ENCODE measurements at places on chromosomes 2 and 18. TPM values are rescaled to one million over a fixed set of nuclear protein-coding genes. Genes with fewer than 3 reads are reported as not detected.

GRCh38 chr2:105397025-105397722, 1.7 kb downstream of the FHL2 start:
- peak overlapping the region; percentile 96 for H3K27ac ChIP-seq
- no peak for DNase-seq
- H3K36me3 ChIP-seq = no peaks in the 10 kb centered on the region
- H3K27me3 ChIP-seq = no peaks in the 10 kb centered on the region

- H3K27me3 ChIP-seq = no peaks in the 10 kb centered on the region
- no peaks in the 10 kb centered on the region for H3K36me3 ChIP-seq
- peak within 1 kb of the TSS; percentile 91 for H3K27ac ChIP-seq
- DNase-seq = no peak
- peaks cover 35% of the 10 kb centered on the region for H3K4me1 ChIP-seq
Observed at GRCh38 chr2:11155381-11156035, at the start of gene SLC66A3. TSS of gene SLC66A3 (plus strand) at chr2:11155467. CDS start at chr2:11155547, 80 bp downstream.

DNA sequence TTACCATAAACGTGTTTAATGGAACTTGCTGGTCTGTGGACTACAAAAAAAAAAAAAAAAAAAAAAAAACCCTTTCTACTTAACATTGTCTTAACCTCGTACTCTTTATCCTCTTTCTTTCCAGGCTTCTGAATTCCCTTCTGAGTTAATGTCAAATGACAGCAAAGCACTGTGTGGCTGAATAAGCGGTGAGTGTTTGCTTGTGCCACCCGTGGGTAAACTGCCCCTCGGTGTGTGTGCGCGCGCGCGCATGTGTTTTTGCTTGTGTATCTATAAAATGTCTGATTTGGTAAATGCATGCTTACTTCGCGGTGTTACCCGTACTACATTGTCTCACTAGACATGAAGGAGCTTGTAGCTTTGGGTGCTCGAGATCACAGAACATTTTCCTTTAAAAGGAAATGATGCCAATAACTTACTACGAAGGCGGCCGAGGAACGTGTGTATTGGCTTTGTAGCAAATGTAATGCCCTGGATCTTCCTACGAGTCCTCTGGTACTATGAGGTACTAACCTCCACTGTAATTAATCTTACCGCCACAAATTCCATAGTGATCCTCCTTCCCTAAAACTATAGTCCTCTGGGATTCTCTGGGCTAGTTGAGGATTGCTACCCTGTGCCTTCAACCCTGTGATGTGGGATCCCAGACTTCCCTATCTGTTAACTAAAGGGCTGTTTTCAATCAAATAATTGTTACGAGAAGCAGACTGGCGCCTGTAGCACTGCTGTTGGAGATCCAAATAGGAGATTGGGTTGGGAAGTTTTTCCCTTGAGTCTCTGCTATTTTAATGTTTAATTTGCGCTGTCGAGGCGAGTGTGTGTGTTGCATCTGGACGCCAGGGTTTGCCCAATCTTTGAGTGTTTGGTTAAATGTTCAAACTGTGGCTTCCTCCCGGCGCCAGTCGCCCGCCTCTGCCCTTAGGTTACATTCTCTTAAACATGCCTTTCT, 1.1 kb downstream of the ID2 start:
- H3K27ac ChIP-seq = peak overlapping the region; percentile 98
- H3K4me3 ChIP-seq = peak overlapping the region; percentile 74
- no peaks in the 10 kb centered on the region for H3K36me3 ChIP-seq
- H3K4me1 ChIP-seq = peaks cover 32% of the 10 kb centered on the region
- H3K27me3 ChIP-seq = peaks cover 10% of the 10 kb centered on the region

- H3K27me3 ChIP-seq = no peaks in the 10 kb centered on the region
- DNase-seq = no peak
- peaks cover 19% of the 10 kb centered on the region for H3K36me3 ChIP-seq
- H3K4me3 ChIP-seq = peak overlapping the region; percentile 82
- H3K4me1 ChIP-seq = peaks cover 47% of the 10 kb centered on the region
Observed at GRCh38 chr2:20649576-20649975, 1.3 kb downstream of the HS1BP3 start.

DNA sequence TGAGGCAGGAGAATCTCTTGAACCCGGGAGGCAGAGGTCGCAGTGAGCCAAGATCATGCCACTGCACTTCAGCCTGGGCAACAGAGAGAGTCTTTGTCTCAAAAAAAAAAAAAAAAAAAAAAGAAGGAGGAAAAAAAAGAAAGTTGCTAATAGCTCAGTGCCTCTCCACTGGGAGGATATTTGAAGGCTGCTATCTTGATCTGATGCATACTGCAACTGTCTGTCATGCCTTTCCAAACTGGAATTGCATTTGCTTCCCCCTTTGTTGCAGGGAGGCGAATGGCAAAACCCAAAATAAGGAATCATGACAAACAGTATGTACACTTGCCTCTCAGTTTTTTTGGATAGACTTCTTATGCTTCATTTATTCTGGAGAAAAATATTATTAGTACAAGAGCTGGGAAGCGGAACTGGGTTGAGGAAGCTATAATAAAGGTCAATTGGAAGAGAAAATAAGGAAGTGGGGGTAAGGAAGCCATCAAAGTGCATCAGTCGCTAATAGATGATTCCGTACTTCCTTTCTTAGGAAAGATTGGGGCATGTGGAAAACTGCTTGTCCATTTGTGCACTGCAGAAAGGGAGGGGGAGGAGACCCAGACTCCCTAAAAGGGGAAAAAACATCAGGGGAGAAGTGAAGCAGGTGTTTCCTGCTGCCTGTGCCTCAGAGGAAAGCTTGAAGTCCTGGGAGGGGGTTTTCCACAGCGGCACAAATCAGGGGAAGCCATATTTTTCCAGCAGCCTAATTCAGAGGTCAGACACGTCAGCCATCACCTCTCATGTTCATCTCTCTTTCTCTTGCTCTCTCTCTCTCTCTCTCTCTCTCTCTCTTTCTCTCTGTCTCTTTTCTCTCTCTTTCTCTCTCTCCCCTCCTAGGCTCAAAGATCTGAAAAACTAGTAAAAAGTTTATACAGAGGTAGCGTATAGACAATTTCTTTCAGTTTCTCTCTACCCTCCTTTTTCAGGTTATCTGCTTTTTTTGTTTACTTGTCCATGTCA, 301.4 kb upstream of the TNP1 start:
- H3K4me3 ChIP-seq = no peak overlapping the region
- H3K4me1 ChIP-seq = peaks cover 11% of the 10 kb centered on the region
- no peaks in the 10 kb centered on the region for H3K27me3 ChIP-seq
- peak; percentile 48 for DNase-seq

Gene MROH2A
- polyA plus RNA-seq = 1.1 TPM

Gene FEV
- 6.4 TPM for polyA plus RNA-seq

Gene SLC4A5
- 0.12 TPM for polyA plus RNA-seq

Gene CNDP1
- polyA plus RNA-seq = not detected

All from stomach (tissue), 19 donors.